ENCODE measurements at places on chromosomes 4 and X. TPM values are rescaled to one million over a fixed set of nuclear protein-coding genes. Genes with fewer than 3 reads are reported as not detected.

DNA sequence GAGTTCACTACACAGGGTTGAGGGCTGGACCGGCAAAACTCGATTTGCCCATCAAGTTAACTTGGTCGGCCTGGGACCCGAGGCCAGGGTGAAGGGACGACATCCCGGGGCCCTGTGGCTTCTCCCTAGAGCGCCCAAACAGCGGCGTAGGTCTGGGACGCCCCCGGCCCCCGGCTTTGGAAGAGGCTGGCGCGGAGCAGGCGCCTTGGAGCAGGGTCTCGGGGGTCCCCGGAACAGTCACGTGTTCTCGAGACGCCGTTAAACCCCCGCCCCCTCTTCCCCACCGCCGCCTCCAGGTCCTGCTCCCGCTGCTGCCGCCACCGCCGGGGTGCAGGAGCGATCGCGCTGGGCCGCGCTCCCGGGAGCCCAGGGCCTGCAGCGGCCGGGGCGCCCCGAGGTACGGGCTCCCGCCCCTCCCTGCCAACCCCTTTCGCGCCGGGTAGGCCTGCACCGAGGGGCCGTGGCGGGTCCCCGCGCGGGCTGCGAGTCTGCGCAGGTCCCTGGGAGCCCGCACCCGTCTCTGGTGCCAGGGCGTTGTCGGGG is at the start of gene NPY5R:
TSS of gene NPY5R (plus strand) at position 289 of the 543 bp plus-strand sequence. CDS start 6,382 bp downstream, outside the sequence.
- no peak for DNase-seq

GRCh38 chr4:54695337-54695736 is 37.6 kb downstream of the KIT start:
- no peak for DNase-seq

DNA sequence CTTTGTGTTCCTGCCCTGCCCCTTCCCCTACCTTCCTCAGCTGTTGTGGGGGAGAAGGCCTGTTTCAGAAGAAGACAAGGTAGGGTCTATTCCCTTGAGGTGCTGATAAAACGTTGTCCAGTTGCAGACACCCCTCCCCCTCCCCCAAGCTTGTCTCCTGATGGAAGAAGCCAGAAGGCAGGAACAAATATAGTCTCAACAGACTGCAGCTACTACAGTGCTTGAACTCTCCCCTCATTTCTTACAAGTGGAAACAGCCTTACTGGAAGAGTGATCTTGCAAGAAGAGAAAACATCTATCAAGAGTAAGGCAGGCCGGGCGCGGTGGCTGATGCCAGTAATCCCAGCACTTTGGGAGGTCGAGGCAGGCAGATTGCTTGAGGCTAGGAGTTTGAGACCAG is 11.0 kb upstream of the MAP7D3 start:
- DNase-seq, result no peak

DNA sequence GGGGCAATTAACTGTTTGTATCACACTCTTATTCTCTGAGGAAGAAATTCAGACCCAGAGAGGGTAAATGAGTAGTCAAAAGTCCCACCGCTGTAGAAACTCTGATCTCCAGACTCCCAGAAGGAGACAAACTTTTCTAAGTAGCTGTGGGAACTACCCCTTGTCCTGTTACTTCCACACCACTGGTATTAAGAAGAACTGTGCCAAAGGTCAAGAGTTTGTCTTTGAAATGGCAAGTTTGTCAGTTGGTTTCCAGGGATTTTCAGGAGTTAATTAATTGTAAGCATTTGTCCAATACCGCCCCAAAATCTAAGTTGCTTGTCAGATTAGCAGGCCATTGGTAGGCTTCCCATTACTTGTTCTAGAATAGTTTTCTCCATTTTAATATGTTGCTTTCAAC is 85.7 kb downstream of the GC start:
- no peak for DNase-seq

- DNase-seq, result no peak
These were observed 146.3 kb upstream of the LEF1 start for GRCh38 chr4:108314900-108315589.

- DNase-seq, result no peak
These were observed 115.5 kb downstream of the DCTD start for GRCh38 chr4:182801636-182802035.

- no peak for DNase-seq
These were observed 1387.2 kb downstream of the STIM2 start for GRCh38 chr4:28247805-28248204.

Gene CFAP47
- not detected for total RNA-seq

Gene SLBP
- total RNA-seq, result 32.8 TPM

Gene HPGD
- 77.2 TPM for total RNA-seq

Gene TIGD4
- total RNA-seq, result not detected

Gene UGT2B15
- total RNA-seq, result not detected

Gene GIMD1
- not detected for total RNA-seq

Gene GPC4
- total RNA-seq, result 55.5 TPM

All from upper lobe of right lung (tissue), 1 donor.